Activated T-helper 9 cell treated with anti-CD3 and anti-CD28 coated beads, Interleukin-2, amount 50 U/mL, for 16 hours (primary cell): ENCODE measurements at places on chromosomes 6 and 20.

- DNase-seq: no peak
These were observed 273.8 kb upstream of the AGPAT4 start for GRCh38 chr6:161547617-161548016.

DNA sequence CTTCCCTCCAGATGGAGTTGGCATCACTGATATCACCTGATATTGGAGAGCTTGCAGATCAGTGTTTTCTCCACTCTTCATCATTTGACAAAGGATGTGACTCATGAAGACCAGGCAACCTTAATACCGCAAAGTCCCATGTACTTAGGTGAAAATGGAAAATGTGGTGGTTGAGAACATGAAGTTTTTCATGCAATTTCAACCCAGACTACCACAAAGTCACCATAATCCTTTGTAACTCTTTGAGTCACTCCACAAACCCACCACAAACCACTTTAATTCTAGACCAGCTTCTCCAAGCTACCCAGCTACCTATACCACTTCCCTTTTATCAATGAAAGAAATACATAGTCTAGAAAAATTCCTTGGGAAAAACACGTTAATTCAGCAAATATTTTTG is 7.1 kb downstream of the NHLRC1 start:
- no peak for DNase-seq

DNA sequence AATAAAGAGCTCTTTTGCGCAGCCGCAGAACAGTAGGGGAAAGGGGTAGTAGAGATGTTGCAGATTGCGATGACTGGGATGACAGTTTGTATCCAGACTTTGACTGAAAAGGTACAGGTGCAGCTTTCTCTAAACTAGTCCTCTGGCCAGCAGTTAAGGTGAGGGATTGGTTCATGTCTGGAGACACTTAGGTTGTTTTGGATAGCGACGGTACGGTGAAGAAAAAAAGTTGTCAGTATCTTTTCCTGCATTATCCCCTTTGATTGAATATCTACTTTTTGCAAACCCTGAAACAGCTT is 537 bp downstream of the PRR3 start:
- DNase-seq: no peak

DNA sequence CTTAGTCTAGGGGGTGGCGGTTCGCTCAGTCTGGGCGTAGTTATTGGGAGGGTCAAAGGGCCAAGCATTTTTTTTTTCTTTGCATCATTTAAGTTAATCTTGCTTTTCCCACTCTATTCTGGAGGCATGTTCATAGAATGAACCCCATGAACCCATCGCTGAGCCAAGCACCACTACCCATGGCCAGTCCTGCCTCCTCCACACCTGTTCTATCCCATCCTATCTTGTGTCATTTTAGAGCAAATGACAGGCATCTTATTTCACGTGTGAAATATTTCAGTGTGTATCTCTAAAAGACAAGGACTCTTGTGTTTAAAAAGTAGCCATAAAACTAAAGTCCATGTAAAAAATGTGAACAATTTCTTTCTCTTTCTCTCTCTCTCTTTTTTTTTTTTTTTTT is 13.9 kb downstream of the SRC start:
- DNase-seq: no peak

GRCh38 chr6:79422666-79423065 is 114.6 kb downstream of the LCA5 start:
- DNase-seq: no peak

DNA sequence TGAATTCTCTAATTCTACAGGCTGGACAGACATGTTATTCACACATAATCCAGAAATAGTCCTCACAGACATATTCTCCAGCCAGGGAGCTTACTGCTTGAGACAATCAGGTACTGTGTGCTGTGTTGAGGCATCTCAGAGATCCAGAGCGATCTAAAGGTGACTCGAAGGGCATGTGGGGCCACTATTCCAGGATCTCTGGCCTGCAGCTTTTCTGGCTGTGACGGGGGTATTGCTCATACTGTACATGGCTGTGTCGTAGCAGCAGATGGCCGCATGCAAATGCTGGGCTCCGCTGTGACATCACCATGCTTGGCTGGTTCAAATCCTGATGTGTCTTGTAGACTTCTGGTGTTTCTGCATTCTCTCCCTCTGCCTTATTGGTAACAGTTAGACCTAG is 37.8 kb downstream of the CD109 start:
- DNase-seq: no peak

DNA sequence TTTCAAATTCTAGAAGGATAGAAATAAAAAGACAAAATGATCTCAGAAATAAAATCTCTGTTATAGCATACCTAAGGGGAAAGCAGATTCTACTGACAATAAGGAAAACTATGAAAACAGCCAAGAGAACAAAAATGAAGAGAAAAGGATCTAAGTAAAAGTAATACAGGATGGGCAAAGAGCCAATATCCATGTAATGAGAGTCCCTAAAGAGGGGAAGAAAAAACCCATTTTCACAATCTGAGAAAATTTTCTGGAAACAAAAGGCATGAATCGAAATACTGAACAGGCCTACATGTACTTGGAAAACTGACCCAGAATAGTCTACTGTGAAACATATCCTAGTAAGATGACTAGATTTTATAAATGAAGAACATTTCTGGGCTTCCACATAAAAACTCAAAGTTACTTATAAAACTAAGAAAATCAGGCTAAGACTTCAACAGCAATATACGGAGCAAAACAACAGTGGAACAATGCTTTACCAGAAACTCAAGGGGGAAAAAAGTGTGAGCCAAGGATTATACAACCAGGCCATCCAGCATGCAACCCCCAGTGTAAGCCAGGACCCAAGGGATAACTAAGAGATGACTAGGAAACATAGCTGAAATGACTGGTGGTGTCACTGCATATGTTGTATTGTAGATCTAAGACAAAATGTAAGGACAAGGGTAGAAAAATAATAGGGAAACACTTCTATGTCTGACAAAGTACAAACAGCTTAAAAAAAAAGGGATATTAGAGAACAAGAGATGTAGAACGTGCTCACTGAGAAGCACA is 10.2 kb downstream of the NAPB start:
- no peak for DNase-seq

DNA sequence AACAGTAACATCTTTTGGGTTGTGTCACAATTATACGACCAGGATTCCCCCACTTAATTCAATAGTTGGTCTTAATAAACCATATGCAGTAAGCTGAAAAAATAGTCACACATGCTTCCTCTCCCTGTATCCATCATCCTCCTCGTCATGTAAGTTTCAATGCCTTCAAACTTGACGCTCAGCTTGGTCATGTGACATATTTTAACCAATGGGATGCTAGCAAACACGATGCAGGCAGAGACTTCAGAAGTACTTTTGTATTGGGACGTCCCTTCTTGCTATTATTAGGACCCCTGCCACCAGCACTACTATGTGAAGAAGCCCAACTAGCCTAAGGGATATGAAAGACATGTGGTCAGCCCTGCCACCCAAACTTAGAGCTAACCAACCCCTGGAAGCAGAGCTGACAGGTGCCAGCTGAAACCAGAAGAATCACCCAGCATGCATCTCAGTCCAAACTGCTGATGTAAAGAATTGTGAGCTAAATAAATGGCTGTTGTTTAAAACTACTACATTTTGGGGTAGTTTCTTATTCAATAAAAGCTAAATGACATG is 49.3 kb downstream of the CGA start:
- DNase-seq: no peak

DNA sequence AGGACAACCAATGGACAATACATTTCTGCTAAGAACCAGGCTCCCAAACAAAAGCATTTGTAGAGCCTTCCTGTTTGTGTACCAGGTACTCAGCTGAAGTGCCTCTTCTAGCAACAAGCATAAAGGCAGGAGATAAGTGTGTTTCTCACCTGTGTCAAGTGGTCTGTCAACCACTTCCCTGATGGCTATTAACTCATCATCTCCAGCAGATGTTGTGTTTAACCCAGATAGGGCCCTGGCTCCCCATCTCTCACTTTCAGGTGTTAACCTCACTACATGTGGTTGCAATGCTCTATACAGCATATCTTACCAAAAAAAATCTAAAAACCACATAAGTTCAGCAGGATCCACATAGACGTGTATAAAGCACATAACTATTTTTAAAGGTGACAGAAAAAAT is 9.6 kb upstream of the IL17A start:
- no peak for DNase-seq

- DNase-seq: no peak
These were observed 36.2 kb downstream of the JAG1 start for GRCh38 chr20:10637563-10637962.

DNA sequence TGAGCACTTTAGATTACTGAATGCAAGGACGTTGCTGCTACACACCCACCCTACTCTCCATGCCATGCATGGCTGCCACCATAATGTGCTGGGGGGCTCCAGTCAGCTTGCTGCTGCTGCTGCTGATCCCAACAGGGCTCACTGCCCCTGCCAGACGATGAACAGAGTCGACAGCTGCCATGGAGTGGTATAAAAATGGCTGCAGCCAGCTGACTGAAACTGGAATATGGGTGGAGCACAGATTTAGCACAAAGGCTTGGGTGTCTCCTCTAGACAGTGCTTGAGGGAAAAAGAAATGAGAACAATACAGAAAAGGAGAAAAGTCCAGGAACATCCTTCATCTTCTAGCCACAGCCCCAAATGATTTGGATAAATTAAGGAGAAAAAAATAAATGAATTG is 150.7 kb downstream of the PDSS2 start:
- no peak for DNase-seq

- DNase-seq: no peak
These were observed 46.1 kb downstream of the LYRM4 start for GRCh38 chr6:5214570-5215052.

GRCh38 chr20:58192567-58192966 is 35.9 kb downstream of the ANKRD60 start:
- no peak for DNase-seq

- peak; percentile 95 for DNase-seq
These were observed at the start of the genes MCM8 and TRMT6 for GRCh38 chr20:5950271-5951031. TSS of gene MCM8 (plus strand) at chr20:5950652. CDS start at chr20:5952016, 1,364 bp downstream. TSS of gene TRMT6 (minus strand) at chr20:5950533. CDS start at chr20:5950405, 128 bp downstream.

- no peak for DNase-seq
These were observed 103.0 kb downstream of the SASH1 start for GRCh38 chr6:148445620-148446019.

DNA sequence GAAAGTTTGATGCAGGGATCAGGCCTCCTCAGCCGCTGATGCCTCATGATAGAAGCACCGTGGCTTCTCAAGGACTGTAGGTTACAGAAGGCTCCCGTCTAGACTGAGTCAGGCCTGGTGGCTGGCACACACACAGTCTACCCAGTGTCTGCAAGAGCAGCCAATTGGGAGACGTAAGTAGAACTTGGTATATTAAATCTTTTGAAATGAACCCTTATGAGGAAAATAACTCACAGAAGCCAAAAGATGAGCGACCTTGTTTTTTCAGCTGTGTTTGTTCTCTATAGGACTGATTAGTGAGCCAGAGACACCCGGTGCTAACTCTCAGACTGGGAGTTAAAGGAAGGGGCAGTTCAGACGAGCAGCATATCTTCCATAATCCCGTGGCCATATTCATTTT is 5.9 kb upstream of the PDE10A start:
- DNase-seq: no peak

DNA sequence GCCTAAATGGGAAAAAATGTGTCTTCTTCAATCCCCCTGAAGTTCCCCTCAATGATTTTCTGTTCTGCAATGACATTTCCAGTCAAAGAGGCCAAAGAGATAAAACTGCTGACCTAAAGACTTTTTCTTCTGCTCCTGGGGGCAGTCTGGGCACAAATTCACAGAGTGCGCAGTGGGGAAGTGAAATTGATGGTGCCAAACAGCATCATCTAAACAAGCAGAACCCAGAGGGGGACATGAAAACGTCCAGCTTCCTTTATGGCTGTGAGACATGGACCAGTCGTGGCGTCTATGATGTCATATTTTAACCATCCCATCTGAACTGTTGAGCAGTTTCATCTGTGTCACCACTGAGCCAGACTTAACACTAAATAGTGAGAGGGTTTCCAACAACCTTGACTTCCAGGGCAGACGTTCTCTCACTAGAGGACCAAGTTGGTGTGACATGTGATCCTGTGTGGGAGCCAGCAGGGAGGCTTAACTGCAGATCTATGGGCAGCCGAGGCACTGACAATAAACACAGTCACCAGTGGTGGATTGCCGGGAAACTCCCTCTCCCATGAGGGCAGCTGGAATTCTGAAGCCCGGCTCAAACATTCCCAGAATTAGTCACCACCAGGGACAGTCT is 12.4 kb downstream of the SCML4 start:
- DNase-seq: no peak

GRCh38 chr20:36098364-36098763 is 56.2 kb upstream of the EPB41L1 start:
- DNase-seq: no peak

- no peak for DNase-seq
These were observed 1.4 kb downstream of the RAET1E start for GRCh38 chr6:149896491-149896890.

GRCh38 chr6:84967389-84967788 is 203.0 kb upstream of the TBX18 start:
- no peak for DNase-seq

DNA sequence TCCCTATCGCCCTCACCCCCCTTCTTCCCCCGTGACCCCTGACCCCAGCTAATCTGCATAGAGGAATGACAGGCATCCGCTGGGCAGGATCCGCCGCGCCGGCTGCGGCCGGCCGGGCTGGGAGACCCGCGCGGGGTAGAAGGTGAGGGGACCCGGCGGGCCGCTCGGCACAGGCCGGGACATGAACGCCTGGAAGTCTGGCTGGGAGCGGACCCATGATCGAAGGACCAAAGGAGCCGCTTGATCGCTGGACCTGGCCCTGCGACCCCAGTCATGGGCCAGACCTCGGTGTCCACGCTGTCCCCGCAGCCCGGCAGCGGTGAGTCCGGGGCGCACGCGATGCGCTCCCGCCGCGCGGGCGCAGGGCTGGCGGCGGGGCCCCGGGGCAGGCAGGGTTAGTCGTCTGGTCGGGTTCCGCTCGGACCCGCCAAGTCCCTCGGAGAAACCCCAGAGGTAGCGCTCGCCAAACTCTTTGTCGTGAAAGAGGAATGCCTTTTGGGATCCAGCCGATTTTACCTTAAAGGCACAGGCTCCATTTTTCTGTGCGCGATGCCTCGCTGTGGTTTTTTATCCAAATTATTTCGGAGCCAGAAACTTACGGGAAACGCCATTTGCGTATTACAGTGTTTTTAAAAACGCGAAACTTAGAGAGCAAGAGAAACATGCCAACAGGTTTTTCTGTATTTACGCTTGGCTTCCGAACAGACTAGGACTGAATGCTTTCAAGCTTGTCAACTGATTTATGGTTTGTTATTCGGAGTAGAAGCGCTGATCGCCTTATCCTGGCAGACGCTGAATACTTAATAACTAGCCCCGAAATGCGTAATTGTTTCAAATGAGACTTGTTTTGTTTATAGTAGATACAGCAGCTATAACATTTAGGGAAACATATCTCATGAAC is at the start of gene PHACTR2:
Gene PHACTR2 (plus strand): TSS at position 75 of the 901 bp plus-strand sequence. CDS start 199 bp downstream, at position 274.
- DNase-seq: peak; percentile 38

- DNase-seq: no peak
These were observed 34.6 kb downstream of the JAG1 start for GRCh38 chr20:10639077-10639736.

- no peak for DNase-seq
These were observed 144.1 kb upstream of the AKAP12 start for GRCh38 chr6:151095538-151096254.
